ENCODE measurements at places on chromosomes 2 and 18. TPM values are rescaled to one million over a fixed set of nuclear protein-coding genes. Genes with fewer than 3 reads are reported as not detected.

The ONECUT2 gene
- polyA plus RNA-seq = 0.13 TPM

The PID1 gene
- 26.7 TPM for polyA plus RNA-seq

The KYNU gene
- 0.81 TPM for polyA plus RNA-seq

The FOXI3 gene
- not detected for polyA plus RNA-seq

- DNase-seq = no peak
These were observed 176.3 kb downstream of the ALPK2 start for GRCh38 chr18:58452454-58453166.

DNA sequence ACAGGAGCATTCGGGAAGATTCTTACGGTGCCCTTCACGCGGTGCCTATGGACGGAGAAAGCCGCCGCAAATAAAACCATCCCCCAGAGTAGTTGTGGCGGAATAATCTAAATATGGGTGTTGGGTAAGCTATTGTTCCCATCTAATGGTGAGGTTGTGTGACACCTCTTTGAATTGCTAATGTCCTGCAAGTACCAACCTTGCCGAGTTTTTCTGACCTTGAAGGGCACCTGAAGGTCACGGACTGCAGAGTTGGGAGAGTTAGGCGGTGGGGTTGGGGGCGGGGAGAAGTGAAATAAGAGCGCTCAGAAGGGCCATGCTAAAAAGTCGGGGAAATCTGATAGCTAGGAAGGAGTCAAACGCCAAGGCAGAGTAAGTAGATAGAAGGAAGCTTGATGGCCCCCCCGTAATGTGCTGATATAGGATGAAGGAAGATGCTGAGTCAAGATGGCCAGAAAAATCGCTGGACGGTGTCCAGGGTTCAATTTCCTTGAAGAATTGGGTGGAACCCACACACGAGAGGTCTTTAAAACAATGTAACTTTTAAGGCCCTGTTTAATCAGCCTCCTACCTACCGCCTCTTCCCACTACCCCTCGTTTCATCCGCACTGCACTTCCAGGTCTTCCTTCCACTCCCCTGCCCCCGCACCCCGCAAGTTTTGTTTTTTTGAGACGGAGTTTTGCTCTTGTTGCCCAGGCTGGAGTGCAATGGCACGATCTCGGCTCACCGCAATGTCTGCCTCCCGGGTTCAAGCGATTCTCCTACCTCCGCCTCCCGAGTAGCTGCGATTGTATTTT lies 600 bp downstream of the KATNAL2 start:
- no peak for DNase-seq

GRCh38 chr2:112843836-112844235 lies 7.3 kb upstream of the IL1B start:
- no peak for DNase-seq
